Effector CD4-positive, alpha-beta T cell (primary cell): ENCODE measurements at places on chromosomes 13 and 19.
A peak's percentile ranks its signal among the peaks of the same experiment; 100 is the strongest.

- no peak for DNase-seq
Observed at GRCh38 chr13:89603187-89603586, 1744.3 kb upstream of the MIR17HG start.

GRCh38 chr19:35178701-35179100, 24.2 kb downstream of the FXYD5 start:
- DNase-seq, result no peak

DNA sequence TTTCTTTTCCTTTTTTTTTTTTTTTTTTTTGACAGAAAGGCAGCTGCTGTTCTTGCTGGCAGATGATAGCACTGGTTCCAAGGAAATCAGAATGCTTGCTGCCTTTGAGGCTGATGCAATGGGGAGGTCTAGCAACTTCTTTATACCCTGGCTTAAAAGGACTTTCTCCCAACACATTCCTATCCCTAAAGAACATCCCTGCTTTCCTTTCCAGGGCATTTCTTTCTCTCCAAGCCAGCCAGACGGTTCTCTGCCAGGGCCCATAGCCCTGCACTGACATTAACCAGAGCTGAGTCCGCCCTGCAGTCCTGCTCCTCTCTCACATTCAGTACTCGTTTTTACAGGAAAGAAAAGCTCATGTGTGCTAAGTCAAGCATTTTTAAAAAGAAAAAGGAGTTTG, 133.9 kb upstream of the WASF3 start:
- no peak for DNase-seq

- no peak for DNase-seq
Observed at GRCh38 chr19:46724468-46724867, 7.6 kb upstream of the PRKD2 start.

DNA sequence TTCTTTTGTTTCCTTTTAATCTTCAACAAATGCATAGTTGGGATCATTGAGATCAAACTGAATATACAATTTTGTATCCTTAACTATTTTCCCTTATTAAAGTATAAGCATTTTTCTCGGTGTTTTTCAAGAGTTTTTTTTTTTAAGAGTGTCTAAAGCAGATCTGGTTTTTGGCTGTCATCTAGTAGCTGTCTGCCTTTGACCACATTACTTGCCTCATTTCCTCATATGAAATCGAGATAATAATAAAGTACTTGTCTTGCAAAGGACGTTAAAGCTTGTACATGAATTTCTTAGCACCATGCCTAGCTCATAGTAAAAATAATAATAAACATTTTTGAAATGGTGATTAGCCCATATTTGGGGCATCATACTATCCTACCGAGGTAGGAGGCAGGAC, 121.2 kb downstream of the PDS5B start:
- DNase-seq, result no peak

DNA sequence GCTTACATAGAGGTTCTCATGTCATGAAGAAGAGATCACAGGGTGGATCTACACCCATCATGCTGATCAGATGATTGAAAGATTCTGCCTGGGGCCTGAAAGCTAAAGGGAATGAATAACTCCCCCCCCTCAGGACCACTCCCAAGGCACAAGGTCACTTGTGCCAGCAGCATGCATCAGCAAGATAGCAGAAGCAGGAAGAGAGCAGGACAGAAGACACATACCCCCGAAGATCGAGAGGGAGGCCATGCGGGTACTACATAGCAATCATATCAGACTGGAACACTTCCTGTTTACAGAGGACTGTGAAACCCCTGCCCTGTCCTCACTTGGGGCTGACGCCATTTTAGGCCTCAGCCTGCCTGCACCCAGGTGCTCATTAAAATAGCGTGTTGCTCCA, 143.2 kb upstream of the EDNRB start:
- no peak for DNase-seq

GRCh38 chr13:64697226-64697625, 2532.9 kb downstream of the PCDH9 start:
- DNase-seq, result no peak

DNA sequence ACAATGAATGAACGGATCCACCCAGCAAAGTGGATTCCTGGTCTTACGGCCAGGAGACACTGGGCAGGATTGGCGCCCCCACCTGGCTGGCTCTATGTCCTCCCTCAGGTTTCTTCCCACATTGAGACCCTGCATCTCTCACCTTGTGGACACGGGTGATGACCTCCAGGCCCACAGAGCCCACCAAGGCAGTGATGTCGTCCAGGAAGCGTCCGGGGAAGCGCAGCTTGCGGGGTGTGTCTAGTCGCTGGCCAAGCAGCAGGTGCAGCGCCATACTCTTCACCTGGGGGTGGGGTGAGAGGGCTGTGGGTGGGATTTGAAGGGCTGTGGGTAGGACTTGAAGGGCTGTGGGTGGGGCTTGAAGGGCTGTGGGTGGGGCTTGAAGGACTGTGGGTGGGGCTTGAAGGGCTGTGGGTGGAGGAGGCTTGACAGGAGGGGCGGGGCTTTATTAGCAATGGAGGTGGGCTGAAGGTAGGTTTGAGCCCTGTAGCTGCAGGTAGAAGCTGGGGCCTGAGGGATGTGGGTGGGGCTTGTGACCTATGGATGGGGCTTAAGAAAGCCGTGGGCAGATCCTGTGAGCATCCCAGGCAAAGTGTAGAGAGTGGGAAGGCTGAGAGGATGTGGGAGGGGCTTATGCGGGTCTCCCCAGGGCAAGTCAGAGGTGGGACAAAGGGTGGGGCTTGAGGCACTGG, 12.1 kb upstream of the ANGPTL8 start:
- no peak for DNase-seq

DNA sequence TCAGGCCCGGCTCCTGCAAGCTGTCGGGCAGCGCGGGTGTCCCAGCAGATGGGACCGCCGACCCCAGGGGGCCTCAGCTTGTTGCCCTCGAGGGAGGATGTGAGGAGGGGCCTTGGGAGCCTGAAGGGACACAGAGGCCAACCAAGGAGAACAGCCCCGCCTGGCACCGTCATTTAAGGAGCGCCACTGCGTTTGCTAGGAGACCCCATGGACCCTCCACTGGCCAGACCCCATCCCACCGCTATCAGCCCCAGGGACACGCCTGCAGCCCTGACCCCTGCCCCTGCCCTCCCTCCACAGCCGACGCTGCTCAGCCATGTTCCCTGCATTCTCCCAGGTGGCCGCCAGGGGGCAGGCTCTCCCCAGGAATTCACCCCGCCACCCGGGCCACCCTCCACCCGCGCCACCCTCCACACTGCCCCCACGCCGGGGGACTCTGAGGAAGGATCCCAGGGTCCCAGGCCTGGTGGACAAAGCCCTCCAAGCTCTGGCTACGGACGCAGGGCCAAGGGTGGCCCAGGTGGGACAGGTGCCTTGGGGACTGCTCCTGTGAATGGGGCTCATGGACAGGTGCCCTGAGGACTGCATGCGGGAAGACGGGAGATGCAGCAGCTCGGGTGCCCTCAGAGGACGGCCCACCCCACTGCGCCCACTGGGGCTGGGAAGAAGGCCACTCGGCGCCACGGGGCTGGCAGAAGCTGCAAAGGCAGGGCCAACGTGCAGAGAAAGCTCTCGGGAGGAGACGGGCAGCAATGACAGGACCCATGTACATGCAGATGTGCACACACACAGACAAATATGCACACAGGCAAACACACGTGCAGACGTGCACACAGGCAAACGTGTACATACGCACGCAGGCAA, 34.4 kb downstream of the PIP5K1C start:
- DNase-seq, result peak; percentile 71

GRCh38 chr19:51251468-51251820, 564 bp downstream of the SIGLECL1 start:
- DNase-seq, result no peak

DNA sequence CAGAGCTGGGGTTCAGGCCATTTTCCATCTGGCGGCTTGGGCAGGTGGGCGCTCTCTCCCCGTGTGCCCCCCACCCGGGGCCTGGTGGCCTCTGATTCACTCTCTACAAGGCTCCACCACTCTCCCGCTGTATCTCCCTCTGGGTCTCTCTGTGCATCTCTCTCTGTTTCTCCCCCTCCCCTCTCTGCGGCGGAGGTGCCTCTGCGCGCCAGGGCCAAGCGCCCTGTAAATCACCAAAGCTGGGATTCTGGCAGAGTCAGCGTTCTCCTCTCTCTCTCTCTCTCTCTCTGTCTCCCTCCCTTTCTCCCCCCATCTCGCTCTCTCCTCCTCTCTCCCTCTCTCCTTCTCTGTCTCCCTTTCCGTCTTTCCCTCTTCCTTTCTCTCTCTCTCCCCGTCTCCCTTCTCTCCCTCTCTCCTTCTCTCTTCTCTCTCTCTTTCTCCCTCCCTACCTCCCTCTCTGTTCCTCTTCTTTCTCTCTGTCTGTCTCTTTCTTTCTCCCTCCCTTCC, 3.9 kb downstream of the NFIC start:
- DNase-seq, result no peak

DNA sequence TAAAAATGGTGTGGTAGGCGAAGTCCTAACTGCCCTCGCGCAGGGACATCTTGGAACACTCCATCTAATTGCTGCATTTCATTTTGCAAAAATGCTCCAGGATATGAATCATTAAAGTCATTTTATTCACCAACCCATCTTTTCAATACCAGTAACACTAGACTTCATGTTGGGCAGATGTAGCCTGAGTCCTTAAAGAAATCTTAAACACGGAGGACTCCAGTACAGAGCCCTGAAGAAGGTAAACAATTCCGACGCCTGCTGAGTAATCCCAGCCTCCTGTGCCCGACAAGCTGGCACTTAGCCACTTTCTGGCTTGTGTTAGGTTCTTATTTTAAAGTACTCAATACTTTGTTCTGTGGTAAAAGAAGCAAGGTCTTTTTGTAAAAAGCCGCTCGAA, 58.0 kb upstream of the IRS2 start:
- DNase-seq, result no peak

GRCh38 chr13:75129331-75129730, 352.6 kb downstream of the TBC1D4 start:
- DNase-seq, result no peak

DNA sequence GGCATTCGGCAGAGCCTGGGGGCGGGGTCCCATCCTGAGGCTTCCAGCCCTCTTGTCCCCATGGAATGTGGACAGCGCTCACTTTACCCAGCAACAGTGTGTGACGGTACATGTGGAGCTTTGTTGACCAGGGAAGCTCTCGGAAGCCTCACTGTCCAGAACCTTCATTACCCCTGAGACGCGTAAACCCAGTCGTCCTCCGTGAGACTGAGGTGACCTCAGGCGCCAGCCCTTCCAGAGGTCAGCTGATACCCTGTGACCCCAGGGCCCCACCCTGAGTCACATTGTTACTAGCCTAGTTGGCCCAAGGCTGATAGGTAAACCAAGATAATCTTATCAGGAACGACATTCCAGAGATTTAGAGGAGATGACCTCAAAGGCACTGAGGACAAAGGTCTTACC, 10.2 kb upstream of the TMEM160 start:
- DNase-seq, result no peak
